ENCODE measurements at places on chromosomes 5 and 9.

DNA sequence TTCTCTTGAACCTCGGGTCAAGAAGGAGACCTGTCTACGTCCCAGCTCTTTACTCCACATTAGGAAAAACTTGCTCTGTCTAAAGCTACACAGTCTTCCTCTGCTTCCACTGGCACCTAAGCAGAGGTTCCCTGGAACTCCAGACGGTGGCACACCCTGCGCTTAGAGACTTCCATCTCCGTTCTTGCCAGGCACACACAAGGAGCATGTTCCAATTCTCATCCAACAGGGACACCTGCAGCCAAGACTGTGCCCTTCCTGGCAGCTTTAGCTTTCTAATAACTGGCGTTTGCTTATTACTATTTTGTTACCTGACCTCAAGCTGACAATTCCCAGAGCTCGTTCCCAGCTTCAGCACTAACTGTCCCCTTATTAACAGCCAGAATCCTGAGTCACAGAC is 16.0 kb downstream of the CAPSL start:
- DNase-seq: no peak

GRCh38 chr9:88533951-88534455 is 975 bp upstream of the NXNL2 start:
- DNase-seq: no peak

GRCh38 chr5:140251527-140251973 is 51.4 kb downstream of the PFDN1 start:
- peak; percentile 76 for DNase-seq

- no peak for DNase-seq
Measured at GRCh38 chr5:36897616-36898015, 21.0 kb downstream of the NIPBL start.

DNA sequence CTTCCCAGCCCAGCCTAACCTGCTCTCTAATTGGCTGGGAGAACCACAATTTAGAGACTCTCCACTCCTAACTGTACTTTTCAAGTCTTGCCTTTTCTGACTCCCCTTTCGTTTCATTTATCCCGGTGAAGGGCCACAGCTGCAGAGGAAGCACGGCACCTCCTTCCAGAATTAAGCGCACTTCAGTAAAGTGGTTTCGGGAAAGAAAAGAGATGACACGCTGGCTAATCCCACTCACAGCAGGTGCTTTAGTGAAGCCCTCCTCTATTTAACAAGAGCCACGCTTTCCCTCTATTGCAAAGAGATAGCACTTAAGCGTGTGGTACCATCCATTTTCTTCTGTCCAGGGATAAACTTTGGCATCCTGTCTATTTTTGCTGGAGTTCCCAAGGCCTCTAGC is 4.8 kb downstream of the DNAH5 start:
- DNase-seq: no peak

- no peak for DNase-seq
Measured at GRCh38 chr9:114174876-114175771, 19.8 kb downstream of the COL27A1 start.

- DNase-seq: peak; percentile 29
Measured at GRCh38 chr5:73796164-73797131, 170.5 kb downstream of the ARHGEF28 start.

DNA sequence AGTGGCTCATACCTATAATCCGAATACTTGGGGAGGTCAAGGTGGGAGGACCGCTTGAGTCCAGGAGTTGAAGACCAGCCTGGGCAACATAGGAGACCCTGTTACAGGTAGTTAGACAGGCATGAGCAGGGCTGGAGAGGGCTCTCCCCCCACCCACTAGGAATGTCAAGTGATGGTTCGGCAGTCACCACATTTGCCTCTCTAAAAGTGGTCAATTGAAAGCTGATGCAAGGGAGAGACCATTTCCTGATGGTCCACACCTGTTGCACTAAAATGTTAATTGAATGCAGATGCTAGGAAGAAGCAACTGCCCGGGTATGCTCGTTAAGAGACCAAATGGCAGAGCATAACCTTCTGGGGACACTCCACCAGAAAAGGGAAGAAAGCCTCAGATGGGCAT is 82.7 kb downstream of the SFXN1 start:
- DNase-seq: no peak

Measured in CD4-positive, alpha-beta T cell treated with Interleukin-15 for 1 hour (primary cell).